Dermis microvascular lymphatic vessel endothelial cell (primary cell): ENCODE measurements at places on chromosomes 3 and 15. TPM values are rescaled to one million over a fixed set of nuclear protein-coding genes. Genes with fewer than 3 reads are reported as not detected.
A peak's percentile ranks its signal among the peaks of the same experiment; 100 is the strongest.

- no peak for DNase-seq
Observed at GRCh38 chr3:155743606-155744005, 1.3 kb downstream of the PLCH1 start.

The RAD18 gene
- total RNA-seq: 4.4 and 7.6 TPM in 2 replicates

DNA sequence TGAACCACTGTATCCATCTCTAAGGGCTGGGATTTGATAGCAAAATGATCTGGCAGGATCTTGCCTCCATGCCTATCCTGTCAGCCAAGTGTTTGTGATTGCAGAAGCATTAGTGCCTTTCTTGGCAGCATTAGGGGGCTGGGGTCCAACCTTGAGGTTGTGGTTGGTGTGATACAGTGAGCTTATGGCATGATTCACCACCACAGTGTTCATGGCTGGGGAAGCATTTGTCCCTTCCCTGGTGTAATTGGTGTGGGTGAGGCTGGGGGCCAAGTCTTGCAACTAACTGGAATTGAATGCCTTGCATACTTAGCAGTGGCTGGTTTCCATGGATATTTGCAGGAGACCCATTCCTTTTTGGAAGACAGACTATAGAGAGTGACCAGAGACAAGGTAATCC lies 271.0 kb upstream of the TBL1XR1 start:
- no peak for DNase-seq

DNA sequence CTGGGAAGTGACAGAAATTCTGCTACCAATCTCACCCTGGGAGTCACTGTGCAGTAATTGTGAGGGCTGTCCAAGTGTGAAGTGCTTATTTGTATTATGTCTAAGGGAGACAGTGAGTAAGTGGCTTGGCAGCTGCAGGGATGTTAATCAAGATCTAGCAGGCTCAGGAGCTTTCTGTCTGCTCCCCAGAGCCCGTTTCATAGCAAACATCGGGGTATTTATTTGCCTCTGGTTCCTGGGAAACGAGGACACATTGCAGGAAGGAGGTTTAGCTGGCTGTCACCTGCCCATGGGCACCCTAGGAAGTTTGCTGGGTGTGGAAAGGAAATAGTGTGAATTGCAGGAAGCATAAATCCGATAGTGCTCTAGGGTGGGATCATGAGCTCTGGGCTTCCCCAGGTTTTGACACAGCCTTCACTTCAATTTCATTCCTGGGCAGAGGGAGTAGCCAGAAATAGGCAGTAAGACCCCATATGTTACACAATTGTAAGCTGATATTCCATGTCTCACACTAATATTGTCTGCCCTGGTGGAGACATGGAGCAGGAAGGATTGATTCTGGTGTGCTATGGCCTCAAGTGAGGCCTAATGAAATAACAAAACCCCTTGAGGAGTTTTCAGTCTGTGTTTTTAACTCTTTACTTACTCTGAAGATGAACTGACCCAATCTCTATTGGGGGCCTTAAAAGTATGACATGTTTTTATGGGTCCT lies 74.1 kb upstream of the MITF start:
- peak; percentile 88 for DNase-seq

The ZWILCH gene
- 9.1 and 13.4 TPM in 2 replicates for total RNA-seq

GRCh38 chr3:195059006-195059350 lies 212.0 kb downstream of the XXYLT1 start:
- peak; percentile 70 for DNase-seq

DNA sequence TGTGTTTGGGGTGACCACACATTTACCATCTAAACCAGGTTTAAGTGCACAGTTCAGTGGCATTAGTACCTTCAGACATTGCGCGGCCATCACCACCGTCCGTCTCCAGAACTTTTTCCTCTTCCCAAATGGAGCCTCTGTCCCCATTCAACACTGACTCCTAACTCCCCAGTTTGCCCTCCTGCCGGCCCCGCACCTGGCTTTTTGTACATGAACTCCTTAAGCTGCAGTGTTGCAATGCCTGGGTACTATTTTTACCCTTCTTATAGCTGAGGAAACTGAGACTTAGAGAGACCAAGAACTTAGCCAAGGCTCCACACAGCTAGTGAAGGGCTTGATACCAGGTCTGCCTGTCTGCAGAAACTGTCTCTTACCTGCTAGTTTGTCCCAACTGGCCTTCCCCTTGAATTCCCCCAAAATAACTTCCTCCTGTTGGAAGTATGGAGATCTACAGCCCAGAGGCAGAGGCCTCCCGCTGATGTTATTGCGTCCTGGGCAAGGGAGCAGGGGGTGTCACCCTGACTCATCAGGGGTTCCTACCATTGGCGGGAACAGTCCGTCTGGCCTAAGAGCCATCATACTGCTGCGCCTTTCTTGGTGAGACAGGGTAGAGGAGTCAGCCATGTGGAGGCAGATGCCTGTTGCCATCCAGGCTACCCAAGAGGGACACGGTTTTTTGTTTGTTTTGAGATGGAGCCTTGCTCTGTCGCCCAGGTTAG lies 65.6 kb downstream of the GRIP2 start:
- no peak for DNase-seq

The PLA1A gene
- total RNA-seq: 5.1 and 11.9 TPM in 2 replicates

GRCh38 chr15:36844534-36844998 lies 255.8 kb downstream of the MEIS2 start:
- no peak for DNase-seq

The LRRK1 gene
- 5.9 and 6.6 TPM in 2 replicates for total RNA-seq

- no peak for DNase-seq
Observed at GRCh38 chr3:154783521-154783931, 296.6 kb upstream of the MME start.

The MYH15 gene
- total RNA-seq: under 0.01 and 0.13 TPM in 2 replicates

DNA sequence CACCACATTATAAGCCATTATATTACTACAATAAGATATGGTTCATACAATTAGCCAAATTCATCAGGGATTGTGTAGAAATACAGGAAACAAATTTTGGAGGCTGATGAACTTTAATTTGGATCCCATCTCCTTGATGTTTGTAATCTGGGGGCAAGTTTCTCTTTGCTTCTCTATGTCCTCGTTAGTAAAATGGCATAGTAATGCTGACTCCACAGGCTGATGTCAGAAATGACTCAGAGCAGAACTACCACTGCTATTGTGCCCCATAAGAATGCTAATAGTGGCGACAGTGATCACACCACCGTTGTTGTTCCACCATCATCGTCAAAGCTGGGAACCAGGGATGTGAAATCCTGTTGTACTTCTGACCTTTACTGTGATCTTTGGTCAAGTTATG lies 722.3 kb upstream of the LMCD1 start:
- DNase-seq: no peak

The MAGEF1 gene
- total RNA-seq: 9.6 and 11.6 TPM in 2 replicates

DNA sequence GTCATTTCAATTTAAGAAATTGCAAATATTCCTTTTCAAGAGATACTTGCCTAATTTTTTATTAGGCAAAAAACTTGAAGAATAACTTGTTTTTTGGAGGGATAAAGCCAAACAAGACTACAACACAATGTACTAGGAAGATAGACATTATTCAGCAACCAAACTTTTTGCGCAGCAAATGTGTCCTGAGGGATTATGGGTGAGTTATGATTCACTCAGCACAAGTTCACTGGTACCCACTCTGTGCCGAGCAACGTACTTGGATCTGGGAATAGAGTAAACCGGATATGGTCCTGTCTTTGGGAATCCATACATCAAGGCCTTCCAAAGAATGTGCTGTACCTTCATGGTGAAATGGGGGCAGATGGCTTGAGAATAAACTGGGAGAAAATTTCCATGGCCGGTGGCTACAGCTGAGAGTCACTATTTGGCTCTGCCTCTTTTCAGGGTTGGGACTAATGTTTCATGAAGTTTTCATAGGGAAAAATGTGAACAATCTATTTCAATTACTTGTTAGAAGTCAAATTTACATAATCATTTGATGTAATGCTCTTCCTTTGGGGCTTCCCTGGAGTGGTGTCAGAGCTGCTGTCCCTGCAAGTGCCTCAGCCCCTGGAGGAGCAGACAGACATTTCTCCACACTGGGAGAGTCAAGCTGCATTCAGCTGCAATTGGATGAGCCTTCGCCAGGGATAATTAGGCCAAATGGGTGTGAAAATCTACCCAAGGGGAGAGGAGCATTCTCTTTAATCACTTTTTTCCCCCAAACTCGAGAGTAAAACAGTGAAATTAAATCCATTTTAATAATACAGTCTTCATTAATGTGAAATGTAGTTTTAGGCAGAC lies 315.2 kb downstream of the CLSTN2 start:
- no peak for DNase-seq

DNA sequence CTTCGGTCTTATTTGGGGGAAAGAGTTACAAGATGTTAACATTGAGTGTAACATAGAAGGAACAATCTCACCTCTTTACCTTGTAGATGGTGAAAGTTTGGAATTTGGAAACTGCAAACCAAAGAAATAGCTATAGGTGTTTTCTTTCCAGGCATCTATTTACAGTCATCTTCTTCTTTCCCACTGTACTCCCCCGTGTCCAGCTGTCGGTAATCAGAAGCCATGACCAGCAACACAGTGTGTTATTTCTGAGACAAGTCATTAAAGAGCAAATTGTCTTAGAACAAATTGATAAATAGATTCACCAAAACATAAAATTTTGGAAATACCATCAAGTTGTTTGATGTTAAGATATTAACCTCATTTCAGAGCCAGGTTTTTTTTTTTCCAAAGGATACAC lies 590.5 kb upstream of the NAALADL2 start:
- DNase-seq: no peak

The TMIE gene
- under 0.01 TPM in 1 of 2 replicates, not detected in the other for total RNA-seq

GRCh38 chr3:71450162-71450561 lies 133.4 kb downstream of the FOXP1 start:
- DNase-seq: no peak

DNA sequence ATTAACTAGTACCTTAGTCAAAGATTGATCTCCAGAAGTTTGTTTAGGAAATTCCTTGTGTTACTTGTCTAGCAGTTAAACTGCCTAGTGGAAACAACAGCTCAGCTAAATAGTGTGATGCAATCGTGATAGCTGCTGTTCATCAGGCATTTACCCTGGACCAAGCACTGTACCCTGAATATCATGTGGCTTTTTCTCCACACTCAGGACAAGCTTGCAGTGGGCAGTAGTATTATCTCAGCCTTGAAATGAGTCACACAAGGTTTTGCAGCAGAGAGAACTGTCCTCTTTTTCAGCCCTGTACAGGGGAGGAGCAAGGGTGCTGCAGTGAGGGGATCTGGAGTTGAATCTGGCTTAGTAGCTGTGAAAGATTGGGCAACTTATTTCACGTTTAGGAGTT lies 208.4 kb downstream of the TP63 start:
- DNase-seq: no peak

GRCh38 chr15:43276563-43277200 lies 10.0 kb upstream of the TGM5 start:
- DNase-seq: no peak

The ZNF197 gene
- total RNA-seq: 5.4 and 6.8 TPM in 2 replicates

GRCh38 chr3:66376568-66376967 lies 124.3 kb downstream of the LRIG1 start:
- DNase-seq: peak; percentile 75

The SPINK8 gene
- total RNA-seq: not detected in 2 replicates

The PRTG gene
- 1.0 and 1.2 TPM in 2 replicates for total RNA-seq

- peak; percentile 60 for DNase-seq
Observed at GRCh38 chr15:51874751-51875644, 45.5 kb downstream of the TMOD3 start.

- no peak for DNase-seq
Observed at GRCh38 chr3:14448756-14449727, 46.6 kb downstream of the SLC6A6 start.

GRCh38 chr3:71001303-71001830 lies 582.2 kb downstream of the FOXP1 start:
- DNase-seq: no peak

The TGM5 gene
- not detected in 2 replicates for total RNA-seq

The BCHE gene
- 15.4 and 24.3 TPM in 2 replicates for total RNA-seq

DNA sequence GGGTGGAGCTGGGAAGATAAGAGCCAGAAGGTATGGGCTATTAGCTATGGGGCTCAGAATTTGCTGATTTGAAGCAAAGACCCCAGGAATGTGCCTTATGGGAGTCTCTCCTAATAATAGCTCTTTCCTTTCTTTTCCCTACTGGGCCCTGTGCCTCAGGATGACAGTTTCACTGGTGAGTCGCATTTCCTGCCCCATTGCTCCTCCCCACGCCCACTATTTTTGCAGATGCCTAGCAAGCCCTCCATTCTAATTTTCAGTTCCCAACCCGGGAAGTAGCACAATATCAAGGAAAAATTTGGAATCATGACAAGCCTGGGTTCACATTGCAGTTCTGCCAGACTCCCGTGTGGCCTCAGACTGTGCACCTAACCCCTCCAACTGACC lies 583 bp downstream of the IL17RE start:
- no peak for DNase-seq

DNA sequence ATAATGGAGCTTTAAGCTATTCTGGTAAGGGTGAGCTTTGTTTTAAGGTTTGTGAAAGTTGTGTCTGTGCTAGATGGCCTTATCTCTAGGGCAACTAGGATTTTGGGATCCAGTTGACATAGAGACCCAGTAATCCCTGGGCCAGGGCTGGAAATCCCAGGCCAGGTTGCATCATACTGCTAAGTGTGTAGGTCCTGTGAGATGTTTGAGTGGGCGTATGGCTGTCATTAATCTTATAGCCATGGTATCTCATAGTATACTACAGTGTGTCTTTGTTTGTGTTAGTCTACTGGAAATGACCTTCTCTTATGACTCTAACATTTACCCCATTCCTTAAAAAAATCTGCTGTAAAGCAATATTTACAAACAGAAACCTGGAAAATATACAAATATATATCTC lies 151.4 kb downstream of the CACNA2D3 start:
- no peak for DNase-seq

- no peak for DNase-seq
Observed at GRCh38 chr15:60972301-60972700, 256.8 kb downstream of the RORA start.

The CPNE4 gene
- not detected in 2 replicates for total RNA-seq

DNA sequence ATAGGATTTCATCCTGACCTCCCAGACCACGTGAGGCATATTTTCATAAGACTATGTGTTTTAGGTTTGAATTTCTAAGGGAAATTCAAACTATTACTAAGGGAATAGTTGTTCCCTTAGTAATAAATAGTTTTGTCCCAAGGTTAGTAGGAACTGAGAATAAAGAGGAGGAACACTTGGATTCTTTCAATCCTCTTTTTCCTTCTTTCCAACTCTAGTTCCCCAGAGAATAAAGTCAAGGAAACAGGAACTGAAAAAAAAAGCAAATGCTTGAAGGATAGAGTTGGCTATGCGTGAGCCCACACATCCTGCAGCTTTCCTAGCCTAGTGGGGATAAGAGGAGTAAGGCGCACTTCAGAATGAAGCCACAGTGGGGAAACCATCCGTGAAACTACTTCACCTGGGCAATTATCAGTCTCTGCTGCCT lies 312.1 kb upstream of the TGFBR2 start:
- no peak for DNase-seq

DNA sequence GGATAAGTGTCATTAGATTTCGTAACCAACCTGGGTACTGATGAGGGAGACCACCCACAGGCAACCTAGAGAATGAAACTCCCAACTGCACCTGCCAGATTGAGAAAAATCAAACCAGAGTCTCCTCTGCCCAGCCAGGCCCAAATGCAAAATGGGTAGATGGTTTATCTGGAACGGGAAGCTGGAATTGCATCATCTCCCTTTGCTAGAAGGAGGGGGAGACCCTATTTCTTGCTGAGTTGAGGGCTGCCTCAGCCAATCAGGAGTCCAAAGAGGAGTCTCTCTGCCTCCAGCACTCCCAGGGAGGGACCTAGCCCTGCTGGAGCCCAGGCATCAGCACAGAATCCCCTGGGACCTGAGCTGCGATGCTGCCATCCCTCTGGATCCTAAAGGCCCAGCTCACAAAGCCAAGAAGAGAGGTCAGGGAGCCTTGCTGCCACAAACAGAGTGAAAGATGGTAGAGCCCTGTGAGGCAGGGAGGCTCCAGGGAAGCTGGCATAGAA lies 8.1 kb downstream of the RMDN3 start:
- DNase-seq: no peak
